ENCODE measurements at places on chromosomes 2 and 18.

GRCh38 chr2:63679252-63679855 is 90.6 kb downstream of the MDH1 start:
- no peak for DNase-seq

- no peak for DNase-seq
Measured at GRCh38 chr2:119708241-119708640, 29.2 kb downstream of the TMEM177 start.

GRCh38 chr2:128445523-128445900 is 126.8 kb upstream of the HS6ST1 start:
- DNase-seq = no peak

DNA sequence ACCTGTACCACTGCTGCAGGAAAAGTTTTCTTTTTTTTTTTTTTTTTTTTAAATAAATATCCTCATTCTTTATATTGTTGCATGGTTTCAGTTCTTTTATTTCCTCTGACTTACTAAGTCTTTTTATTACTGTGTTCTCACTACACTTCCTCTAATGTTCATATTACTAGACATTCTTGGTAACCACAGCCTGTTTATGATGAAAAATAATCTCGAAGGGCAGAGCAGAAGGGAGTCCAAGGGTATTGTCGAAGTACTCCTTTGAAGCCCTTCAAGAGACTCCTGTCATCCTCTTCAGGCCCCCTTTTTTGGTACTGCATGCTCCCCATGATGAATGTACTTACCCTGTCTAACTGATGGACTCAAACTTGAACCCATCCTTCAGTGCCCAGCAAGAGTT is 61.2 kb downstream of the RND3 start:
- DNase-seq = no peak

DNA sequence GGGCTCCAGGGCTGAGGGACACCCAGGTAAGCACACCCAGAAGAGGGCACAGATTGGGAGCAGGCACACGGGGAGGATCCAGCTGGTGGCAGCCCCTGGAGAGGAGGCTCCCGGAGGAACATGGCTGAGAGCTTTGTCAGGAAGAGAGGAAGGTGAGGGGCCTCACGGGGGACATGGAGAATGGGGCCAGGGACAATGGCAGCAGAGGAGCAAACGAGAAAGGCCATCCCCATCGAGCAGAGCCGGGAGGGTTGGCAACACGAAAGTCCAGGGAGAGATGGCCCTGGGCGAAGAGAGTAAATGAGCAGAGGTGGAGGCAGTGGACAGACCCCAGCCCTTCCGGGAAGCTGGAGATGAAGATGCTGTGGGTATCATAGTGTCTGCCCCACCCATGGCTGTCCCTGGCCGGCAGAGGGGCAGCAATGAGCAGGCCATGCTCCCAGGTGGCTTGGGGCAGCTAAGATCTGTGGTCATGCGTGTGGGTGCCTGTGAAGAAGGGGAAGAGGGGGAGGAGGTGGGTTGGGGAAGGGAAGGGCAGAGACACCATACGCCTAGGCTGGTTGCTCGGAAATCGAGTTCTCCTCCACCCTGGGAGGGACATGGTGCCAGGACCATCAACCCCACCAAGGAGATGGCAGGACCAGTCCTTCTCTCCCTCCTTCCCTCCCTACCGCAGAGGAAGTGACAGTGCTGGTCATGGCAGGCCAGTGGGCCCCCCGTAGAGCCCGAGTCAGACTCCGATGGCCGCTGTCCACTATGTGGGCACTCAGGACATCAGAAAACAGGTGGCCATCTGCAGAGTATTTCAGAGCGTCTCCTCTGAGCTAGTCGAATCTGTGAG is 191.7 kb downstream of the NDUFA10 start:
- DNase-seq = no peak

DNA sequence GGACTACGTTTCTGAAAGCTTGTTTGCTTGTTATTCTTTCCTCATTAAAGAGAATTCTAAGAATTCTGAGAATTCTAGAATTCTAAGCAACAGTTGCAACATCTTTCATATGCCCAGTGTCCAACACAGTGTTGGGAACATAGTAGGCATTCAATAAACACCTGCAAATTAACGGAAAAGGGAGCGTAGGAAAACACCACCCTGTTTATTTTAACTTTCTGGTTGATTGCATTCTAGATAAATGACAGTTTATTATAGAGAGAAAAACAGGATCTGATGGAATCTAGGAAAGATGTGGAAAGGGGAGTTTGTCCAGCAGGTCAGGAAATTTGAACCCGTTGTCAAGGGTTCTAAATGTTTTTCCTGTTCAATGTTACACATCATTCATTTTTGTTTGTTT is 24.2 kb upstream of the EFEMP1 start:
- no peak for DNase-seq

- DNase-seq = no peak
Measured at GRCh38 chr2:232363784-232364615, 14.6 kb upstream of the ALPP start.

DNA sequence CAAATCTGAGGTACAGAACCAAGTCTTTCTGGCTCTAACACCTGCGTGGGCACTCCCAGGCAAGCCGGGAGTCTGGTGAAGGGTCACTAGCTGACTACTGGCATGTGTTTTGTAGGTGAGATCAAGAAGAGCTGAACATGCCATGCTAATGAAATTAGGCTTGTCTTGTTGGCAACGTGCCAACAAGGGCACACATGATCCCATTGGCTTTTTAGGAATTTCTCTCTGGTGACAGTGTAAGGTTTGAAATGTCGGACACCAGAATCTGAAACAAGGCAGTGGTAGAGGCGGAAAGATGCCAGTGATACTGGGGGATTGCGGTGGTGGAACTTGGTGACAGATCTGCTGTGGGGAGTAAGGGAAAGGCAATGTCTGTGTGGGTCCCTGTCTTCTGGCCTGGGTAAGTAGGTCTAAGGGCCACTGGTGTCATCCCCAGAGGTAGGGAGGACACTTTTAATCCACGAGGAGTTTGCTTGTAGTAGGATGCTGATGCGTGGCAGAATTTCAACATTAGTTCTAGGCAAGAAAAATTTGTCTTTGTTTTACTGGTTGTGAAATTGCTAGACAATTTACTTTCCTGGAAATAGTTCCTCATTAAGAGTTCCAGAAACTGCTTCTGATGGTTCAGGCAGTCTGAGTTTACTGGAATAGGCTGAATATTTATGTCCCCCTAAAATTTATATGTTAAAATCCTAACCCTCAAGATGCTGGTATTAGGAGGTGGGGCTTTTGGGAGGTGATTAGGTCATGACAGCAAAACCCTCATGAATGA is 52.6 kb upstream of the ACMSD start:
- DNase-seq = no peak

DNA sequence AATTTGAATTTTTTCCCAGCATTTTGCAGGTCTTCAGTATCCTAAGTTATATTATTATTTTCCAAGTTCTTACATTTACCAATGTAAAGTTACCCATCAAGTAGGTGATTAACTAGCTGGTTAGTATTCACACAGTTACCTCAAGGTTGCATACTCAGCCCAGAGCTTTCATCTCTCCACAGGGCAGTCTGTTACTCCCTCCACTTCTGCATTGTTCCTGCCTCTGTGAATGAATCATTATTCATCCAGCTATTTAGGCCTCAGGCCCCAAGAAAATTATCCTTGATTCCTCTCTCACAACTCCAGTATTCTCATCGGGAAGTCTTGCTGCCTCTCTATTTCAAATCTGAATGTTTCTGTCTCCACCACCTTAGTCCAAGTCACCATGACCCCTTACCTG is 92.2 kb downstream of the SMC6 start:
- DNase-seq = no peak

GRCh38 chr2:96512341-96512740 is 7.2 kb upstream of the NEURL3 start:
- DNase-seq = no peak

GRCh38 chr18:36693931-36694620 is 134.7 kb downstream of the TPGS2 start:
- DNase-seq = no peak

GRCh38 chr2:32688541-32688940 is 60.7 kb downstream of the TTC27 start:
- DNase-seq = no peak

Measured in activated T-helper 1 cell treated with anti-CD3 and anti-CD28 coated beads, Interleukin-2, amount 50 U/mL, for 16 hours (primary cell).